Thoracic aorta (tissue), 2 donors: ENCODE measurements at places on chromosomes 2 and 18. TPM values are rescaled to one million over a fixed set of nuclear protein-coding genes. Genes with fewer than 3 reads are reported as not detected.

GRCh38 chr2:8378016-8378810 is 303.6 kb upstream of the ID2 start:
- H3K36me3 ChIP-seq = no peaks in the 10 kb centered on the region
- H3K4me3 ChIP-seq = no peak overlapping the region
- H3K27me3 ChIP-seq = no peaks in the 10 kb centered on the region
- H3K27ac ChIP-seq = no peak overlapping the region

- no peak overlapping the region for H3K27ac ChIP-seq
- DNase-seq = no peak
Observed at GRCh38 chr2:22737144-22737543, 647.8 kb upstream of the KLHL29 start.

DNA sequence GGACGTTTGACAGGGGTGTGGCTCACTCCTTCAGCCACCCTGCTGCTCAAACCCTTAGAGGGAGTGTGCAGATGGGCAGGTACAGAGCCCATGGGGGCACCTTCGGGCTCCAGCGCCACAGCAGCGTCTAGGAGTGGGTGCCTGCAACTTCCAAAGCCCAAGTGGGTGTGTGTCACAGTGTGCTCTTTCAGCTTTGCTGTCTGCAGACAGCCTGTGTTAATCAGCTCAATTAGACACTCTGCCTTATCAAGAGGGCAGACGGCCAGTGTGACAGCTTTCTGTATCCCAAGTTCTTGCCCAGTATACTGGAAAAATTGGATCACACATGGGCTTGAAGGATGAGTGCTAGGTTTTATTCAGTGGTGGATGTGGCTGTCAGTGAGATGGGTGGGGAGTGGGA is 96.7 kb downstream of the AP1S3 start:
- no peak for DNase-seq
- H3K36me3 ChIP-seq = no peaks in the 10 kb centered on the region
- H3K4me3 ChIP-seq = no peak overlapping the region
- H3K27me3 ChIP-seq = no peaks in the 10 kb centered on the region
- H3K27ac ChIP-seq = no peak overlapping the region

- H3K36me3 ChIP-seq = no peaks in the 10 kb centered on the region
- no peak for DNase-seq
- H3K4me1 ChIP-seq = no peaks in the 10 kb centered on the region
- H3K27ac ChIP-seq = no peak overlapping the region
Observed at GRCh38 chr2:7969756-7970515, 711.9 kb upstream of the ID2 start.

GBX2 gene
- not detected for total RNA-seq

- H3K27me3 ChIP-seq = no peaks in the 10 kb centered on the region
- H3K4me1 ChIP-seq = peaks cover 31% of the 10 kb centered on the region
- no peak overlapping the region for H3K4me3 ChIP-seq
Observed at GRCh38 chr2:121505005-121505404, 25.7 kb upstream of the RNU4ATAC start.

ANKRD30BL gene
- not detected for total RNA-seq

GRCh38 chr2:151338115-151338514 is 19.3 kb upstream of the TNFAIP6 start:
- no peak overlapping the region for H3K4me3 ChIP-seq
- no peaks in the 10 kb centered on the region for H3K4me1 ChIP-seq
- no peaks in the 10 kb centered on the region for H3K36me3 ChIP-seq
- no peaks in the 10 kb centered on the region for H3K27me3 ChIP-seq
- no peak for DNase-seq

- DNase-seq = no peak
- H3K4me1 ChIP-seq = no peaks in the 10 kb centered on the region
- H3K36me3 ChIP-seq = no peaks in the 10 kb centered on the region
- H3K27me3 ChIP-seq = no peaks in the 10 kb centered on the region
- no peak overlapping the region for H3K4me3 ChIP-seq
- H3K27ac ChIP-seq = no peak overlapping the region
Observed at GRCh38 chr18:1657876-1658275, 753.2 kb downstream of the ADCYAP1 start.

GRCh38 chr2:608711-609110 is 68.5 kb downstream of the TMEM18 start:
- no peaks in the 10 kb centered on the region for H3K36me3 ChIP-seq
- DNase-seq = no peak
- no peaks in the 10 kb centered on the region for H3K27me3 ChIP-seq
- H3K4me3 ChIP-seq = no peak overlapping the region
